RPMI8226 (cell line): ENCODE measurements at places on chromosomes 6 and 20.
A peak's percentile ranks its signal among the peaks of the same experiment; 100 is the strongest.

GRCh38 chr20:52049001-52049731, 142.4 kb downstream of the ZFP64 start:
- DNase-seq = no peak

- no peak for DNase-seq
These were observed 311.1 kb downstream of the MMUT start for GRCh38 chr6:49151957-49152356.

DNA sequence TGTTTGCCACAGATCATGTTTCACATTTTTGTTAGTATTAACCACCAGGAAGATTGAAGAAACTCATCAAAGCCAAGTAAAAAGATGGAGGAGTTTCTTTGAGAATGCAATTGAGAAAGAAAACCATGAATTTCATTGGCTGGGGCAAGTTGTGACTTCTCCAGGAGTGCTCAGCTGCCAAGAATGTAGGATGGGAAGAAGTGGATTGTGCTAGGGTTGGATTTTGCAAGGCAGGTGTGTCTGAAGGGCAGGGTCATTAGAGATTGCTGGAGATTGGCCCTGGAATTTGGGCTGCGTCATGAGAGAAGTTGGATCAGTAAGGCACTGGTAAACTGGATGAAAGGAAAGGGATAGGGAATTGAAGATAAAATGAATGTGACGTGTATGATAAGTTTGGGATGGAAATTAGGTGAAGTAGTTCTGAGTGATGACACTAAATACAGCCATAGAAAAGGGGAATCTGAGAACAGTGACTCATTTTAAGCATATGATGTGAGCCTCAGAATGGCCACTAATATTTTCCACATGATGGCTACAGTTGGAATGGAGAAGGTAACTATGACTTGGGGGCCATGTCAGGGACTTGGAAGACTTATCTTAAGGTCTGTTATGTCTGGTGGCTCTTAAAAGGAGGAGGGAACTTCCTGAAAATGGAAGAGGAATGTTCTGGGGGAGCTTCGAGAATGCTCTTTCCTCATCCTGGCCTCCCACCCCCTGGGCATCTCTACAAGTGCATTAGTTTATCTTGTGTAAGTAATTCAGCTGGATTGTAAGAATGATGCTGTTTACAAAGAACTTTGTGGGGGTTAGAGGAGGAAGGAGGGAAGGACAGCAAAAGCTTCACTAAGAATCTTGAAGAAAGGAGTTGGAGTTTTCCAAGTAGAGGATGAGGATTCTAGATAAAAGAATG, 27.8 kb upstream of the ERVFRD-1 start:
- DNase-seq = no peak

DNA sequence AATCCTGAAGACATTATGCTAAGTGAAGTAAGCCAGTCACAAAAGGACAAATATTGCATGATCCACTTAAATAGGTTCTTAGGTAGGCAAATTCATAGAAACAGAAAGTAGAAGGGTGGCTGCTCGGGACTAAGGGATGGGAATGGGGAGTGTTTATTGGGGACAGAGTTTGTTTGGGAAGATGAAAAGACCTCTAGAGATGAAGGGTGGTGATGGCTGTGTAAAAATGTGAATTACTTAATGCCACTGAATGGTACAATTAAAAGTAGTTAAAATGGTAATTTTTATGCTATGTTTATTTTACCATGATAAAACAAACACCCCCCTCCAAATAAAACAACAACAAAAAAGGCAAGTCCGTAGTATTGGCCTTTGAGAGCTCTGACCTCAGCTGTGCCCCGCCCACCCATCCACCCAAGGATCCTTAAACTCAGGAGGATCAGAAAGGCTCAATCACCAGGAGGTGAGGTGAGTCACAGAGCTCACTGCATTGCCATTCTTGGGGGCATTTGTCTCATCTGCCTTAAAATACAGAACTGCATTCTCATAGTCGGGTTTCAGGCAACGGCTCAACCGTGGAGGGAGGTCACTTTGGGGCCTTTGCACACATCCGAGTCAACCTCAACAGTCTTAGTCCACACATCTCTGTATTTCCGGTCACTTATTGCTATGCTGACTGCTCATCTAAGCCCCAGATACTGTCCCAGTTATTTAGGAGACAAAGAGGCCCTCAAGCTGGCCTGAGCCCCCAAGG, 96.7 kb downstream of the SLC22A23 start:
- no peak for DNase-seq

DNA sequence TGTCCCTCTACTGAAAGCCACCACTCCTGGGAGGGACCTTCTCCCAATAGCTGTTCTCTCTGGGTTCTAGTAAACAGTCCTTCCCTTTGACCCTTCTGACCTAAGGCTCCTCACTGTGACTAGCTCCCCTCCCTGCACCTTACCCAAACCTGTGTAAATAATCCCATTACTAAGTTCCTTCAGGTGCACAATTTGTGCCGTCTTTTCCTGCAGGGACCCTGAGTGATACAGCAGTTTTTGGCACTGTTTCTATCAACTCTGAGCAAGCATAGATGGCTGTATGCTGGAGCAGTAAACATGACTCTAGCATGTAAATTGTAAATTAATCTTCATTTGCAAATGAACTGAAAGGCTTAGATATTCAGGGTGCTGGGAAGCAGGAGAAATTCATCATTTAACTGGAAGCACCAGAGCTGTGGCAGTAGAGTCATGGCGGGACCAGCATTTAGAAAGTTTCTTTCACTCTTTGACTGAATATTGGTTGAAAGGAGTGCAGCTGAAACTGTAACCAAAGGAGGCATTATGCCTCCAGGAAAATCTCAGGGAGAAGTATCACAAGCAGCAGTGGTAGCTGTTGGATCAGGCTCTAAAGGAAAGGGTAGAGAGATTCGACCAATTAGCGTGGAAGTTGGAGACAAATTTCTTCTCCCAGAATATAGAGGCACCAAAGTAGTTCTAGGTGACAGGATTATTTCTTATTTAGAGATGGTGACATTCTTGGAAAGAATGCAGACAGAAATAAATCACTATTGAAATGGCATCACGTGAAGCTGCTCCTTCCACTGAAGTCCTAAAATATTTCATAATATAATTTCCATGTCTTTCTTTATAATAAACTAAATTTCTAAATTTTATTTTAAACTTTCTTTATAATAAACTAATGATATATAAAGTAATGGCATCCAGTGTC, 117.8 kb downstream of the TCP11 start:
- DNase-seq = no peak

- DNase-seq = no peak
These were observed 44.9 kb downstream of the IRF4 start for GRCh38 chr6:436308-437036.

- DNase-seq = no peak
These were observed 182.4 kb downstream of the CD109 start for GRCh38 chr6:73878403-73878802.

DNA sequence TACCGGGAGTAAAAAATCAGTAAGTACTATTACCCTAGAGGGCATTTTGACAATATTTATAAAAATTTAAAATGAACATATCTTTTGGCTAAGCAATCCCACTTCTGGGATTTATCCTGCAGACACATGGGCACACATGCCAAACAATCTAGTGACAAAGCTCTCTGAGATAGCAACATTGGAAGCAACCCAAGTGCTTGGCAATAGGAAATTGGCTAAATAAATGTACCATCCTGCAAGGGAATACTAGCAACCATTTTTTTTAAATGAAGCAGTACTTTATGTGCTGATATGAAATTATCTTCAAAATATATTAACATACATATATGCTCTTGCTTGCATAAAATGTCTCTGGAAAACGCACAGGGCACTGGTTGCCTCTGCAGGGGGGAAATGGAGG, 133.8 kb downstream of the SNX5 start:
- DNase-seq = no peak

GRCh38 chr6:5763871-5764270, 242.9 kb downstream of the NRN1 start:
- no peak for DNase-seq

DNA sequence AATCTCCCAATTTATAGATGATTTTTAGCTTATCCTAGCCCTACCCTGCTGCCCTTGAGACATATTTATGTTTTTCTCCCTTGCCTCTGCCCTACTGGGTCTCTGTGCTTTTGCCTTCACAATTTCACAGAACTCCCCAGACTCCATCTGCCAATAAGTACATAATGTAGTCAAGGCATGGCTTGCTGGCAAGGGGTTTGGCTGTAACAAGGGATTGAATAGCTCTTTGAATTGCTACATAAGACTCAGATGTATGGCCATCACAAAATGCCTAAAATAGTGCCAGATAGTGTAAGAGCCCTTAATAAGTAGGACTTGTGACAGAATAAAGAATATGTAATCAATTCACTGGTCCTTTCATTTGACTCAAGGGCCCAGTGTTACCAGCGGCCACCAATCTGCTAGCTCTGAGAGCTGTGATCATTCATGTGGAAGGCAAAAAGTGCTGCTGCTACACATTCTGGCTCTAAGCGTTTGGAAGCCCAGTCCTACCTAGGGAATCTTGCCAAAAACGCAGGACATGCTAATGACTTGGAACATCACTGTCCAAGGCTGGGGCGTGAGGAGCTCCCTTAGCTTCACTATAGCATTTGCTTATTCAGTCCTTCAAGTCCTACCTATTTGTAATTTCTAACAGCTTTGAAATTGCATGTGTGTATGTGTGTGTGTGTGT, 20.5 kb downstream of the CLVS2 start:
- DNase-seq = no peak

DNA sequence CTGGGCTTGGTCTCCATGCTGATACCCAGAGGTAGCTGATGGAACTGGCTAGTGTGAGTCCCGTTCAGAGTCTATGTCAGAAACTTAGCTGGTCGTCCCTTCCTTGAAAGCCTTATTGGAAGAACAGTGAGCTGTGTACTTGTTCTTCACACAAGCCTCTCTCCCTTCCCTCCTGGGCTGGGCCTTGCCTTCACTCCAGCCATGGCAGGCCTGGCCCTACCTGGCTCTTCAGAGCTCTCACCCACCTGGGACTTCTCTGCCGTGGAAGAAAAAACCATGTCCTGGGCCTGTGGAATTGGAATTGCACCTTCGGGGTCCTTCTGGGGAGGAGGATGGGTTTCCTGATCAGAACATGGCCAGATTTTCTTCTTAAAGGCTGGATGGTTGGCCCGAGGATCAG, 20.3 kb upstream of the ZNF831 start:
- DNase-seq = no peak

GRCh38 chr6:168794491-168794890, 353.5 kb downstream of the SMOC2 start:
- no peak for DNase-seq

GRCh38 chr6:39948199-39948791, 14.0 kb upstream of the MOCS1 start:
- DNase-seq = no peak

- DNase-seq = no peak
These were observed 17.3 kb downstream of the FARS2 start for GRCh38 chr6:5278565-5279120.

DNA sequence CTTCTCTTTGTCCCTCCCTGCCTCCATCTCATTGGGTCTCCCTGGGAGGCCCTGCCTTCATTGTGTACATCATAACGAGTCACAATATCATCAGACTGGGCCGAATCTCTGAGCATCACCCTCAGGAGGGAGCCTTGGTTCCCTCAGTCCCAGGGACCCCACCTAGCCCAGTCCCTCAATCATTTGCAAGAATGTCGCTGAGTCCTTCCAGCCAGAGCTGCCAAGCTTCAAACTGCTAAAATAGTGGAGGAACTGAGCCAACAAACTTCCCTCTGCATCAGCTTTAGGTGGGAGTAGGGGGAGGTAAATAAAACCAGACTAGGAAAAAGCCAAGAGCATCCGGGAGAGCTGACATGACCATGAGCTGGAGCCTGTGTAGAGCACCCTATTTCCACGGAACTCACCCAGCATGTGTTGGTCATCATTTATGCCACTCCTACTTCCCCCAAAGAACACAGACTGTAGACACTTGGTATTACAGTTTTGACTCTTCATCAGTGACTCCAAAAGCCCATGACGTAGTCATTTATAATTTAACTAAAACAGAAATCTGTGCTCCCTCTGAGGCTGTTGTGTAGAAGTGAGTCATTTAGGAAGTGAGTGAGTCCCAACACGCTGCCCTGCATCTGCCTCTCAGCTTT, 28.8 kb upstream of the IL17A start:
- no peak for DNase-seq

GRCh38 chr20:5078399-5078958, 41.3 kb downstream of the PCNA start:
- peak; percentile 96 for DNase-seq

- DNase-seq = no peak
These were observed 14.3 kb upstream of the NEDD9 start for GRCh38 chr6:11246722-11247121.

DNA sequence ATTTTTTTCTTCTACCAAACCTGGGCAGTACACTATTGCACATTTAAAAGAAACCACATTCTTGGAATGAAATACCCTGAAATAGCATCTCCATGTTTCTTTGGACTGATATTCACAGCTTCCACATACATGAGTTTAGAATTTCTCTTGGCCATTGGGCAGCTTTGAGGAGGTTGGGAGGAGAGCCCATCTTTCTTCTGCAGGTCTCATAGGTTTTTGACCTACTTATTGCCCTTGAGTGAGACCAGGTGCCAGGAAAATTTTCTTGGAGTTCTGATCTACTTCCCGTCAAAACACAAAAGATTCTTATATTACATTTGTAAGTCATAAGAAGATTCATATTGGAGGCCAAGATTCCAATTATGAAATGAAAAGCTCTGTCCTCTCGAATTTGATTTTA, 212.0 kb downstream of the IBTK start:
- no peak for DNase-seq

DNA sequence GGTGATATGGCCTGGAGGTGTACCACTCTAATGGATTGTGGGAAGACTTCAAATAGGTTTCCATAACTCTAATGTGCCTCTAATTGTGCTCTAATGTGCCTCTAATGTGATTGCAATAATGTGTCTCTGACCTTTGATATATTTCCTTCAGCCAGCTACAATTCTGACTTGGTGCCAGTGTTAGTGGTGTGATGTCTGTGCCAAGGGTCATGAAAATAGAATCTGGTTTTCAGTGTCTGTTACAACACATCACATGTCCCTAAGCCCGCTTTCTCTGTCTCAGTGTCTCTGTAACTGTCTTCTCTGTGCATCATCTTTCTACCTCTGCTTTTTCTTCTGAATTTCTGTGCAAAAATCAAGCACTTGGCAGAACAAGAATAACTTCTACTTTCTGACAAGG, 77.2 kb upstream of the ECI2 start:
- DNase-seq = no peak

DNA sequence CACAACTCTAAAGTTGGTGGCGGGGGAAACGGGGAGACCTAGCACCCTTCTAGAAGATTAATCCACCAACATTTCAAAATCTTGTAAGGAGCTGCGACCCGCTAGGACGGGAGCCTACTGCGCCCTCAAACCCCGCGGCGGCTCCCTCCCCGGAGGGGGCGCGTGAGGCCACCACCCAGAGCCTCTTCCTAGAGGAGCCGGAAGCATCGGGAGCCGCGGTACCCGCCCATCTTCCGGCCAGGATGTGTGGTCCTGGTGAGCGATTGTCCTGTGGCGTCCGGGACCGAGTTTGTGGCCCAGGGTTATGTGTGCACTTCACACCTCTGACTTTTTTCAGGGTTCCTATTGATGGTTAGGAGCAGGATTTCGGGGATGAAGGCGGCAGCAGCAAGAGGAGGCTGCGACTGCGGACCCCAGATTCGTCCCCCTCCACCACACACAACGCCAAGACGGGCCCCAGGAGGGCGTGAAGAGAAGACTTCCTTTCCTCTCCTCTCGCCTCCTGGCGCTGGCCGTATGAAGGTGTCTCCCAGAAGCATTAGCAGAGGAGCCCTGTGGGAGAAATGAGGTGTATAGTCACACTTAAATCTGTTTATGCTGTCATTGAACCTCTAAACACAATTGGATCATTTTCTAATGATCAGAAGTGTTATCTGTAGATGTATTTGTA, 10.7 kb downstream of the ZNF165 start:
- DNase-seq = no peak
